Activated CD4-positive, alpha-beta memory T cell treated with anti-CD3 and anti-CD28 coated beads, Interleukin-2, amount 10 ng/mL, durations not matched to agents 7 days and 5 days (primary cell): ENCODE measurements at places on chromosomes 11 and 22. TPM values are rescaled to one million over a fixed set of nuclear protein-coding genes. Genes with fewer than 3 reads are reported as not detected.

DNA sequence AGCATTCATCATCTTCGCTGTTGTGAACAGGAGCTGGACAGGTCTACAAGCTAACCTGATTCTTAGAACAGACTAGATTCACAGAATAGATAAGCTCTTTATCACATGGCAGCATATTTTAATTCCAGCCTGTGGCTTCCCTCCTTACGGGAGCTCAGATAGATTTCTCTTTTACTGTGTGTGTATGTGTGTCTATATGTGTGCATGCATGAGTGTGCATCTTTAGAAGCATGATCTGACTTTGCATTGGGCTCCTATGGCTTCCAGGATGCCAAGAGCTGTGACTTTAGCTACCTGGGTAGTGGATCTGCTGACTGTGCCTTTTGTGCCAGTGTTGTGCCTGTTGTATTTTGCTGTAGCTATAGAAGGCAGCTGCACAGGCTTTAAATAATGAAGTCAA is 44.3 kb downstream of the ZNRF3 start:
- H3K4me1 ChIP-seq, result no peaks in the 10 kb centered on the region
- no peak for DNase-seq
- no peaks in the 10 kb centered on the region for H3K36me3 ChIP-seq

DNA sequence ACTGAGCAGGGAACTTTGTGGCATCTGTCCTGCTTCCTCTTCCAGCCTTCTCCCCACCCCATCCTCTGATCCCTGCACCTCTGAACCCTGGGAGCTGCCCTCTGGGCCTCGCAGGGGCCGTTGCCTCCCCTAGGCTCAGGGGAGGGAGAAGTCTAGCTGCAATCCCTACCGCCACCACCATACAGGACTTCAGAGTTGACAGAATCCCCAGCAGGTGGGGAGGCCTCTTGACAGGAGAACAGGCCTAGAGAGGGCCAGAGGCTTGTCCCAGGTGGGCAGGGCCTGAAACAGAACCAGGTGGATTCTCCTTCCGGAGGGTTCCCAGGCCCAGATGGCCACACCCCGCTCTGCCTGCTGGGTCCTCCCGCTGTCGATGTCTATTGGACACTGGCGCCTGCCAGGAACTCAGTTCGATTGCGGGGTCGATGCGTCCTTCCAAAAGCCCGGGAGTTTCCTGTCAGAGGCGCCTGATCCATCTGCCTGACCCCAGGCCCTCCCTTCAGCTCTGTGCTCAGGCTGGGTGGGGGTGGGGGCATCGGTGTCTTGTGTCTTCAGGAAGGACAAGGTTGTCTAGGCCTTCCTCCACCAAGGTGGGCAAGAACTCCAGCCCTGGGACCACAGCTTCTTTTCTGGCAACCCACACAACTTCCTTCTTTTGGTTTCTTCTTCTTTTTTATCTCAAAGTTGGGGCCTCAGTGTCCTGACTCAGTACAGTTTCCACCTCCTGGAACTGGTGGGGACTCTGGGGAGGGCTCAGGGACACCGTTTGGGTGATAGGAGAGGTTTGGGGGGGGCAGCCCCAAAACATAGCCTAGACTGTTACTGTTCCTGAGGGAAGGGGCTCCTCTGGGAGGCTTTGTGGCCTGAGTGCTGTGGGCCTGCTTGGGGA is 6.4 kb downstream of the STARD10 start:
- peaks cover 12% of the 10 kb centered on the region for H3K4me1 ChIP-seq
- no peak for DNase-seq
- H3K27me3 ChIP-seq, result no peaks in the 10 kb centered on the region
- H3K4me3 ChIP-seq, result no peak overlapping the region
- no peaks in the 10 kb centered on the region for H3K36me3 ChIP-seq

- no peaks in the 10 kb centered on the region for H3K36me3 ChIP-seq
- H3K4me3 ChIP-seq, result peak overlapping the region; percentile 32
- H3K27ac ChIP-seq, result no peak overlapping the region
- peaks cover 48% of the 10 kb centered on the region for H3K27me3 ChIP-seq
These were observed 2.3 kb downstream of the SHANK3 start for GRCh38 chr22:50674606-50675552.

- no peak overlapping the region for H3K4me3 ChIP-seq
- H3K36me3 ChIP-seq, result peaks cover 16% of the 10 kb centered on the region
- H3K4me1 ChIP-seq, result peaks cover 5% of the 10 kb centered on the region
- H3K27ac ChIP-seq, result no peak overlapping the region
- H3K27me3 ChIP-seq, result peaks cover 3% of the 10 kb centered on the region
These were observed 28.7 kb downstream of the KCNQ1 start for GRCh38 chr11:2473361-2474058.

DNA sequence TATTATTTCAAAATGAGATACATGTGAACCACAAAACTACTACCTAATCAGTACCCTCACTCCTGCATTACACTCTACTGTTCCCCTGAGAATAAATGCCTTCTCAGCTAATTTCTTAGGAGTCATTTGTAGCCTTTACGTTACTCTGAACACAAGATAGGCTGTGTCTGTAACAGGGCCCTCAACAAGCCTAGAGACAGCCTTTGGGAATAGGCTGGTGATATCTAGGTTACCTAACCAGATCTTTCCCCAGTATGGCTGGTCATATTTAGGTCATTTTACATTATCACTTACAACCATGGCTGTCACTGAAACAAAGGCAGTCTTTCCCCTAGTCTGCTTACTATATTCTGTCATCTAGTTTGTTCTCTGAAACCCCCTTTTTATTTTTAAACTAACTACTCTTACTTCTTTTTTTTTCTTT is 14.2 kb downstream of the ATM start:
- peaks cover 73% of the 10 kb centered on the region for H3K36me3 ChIP-seq
- H3K27me3 ChIP-seq, result no peaks in the 10 kb centered on the region
- peak overlapping the region; percentile 43 for H3K4me3 ChIP-seq
- DNase-seq, result no peak
- H3K4me1 ChIP-seq, result peaks cover 61% of the 10 kb centered on the region
- peak overlapping the region; percentile 87 for H3K27ac ChIP-seq

Gene INS
- total RNA-seq, result not detected

- H3K4me1 ChIP-seq, result peaks cover 58% of the 10 kb centered on the region
- H3K27ac ChIP-seq, result peak overlapping the region; percentile 86
- H3K36me3 ChIP-seq, result no peaks in the 10 kb centered on the region
- no peaks in the 10 kb centered on the region for H3K27me3 ChIP-seq
- no peak overlapping the region for H3K4me3 ChIP-seq
These were observed 11.6 kb downstream of the ARRB1 start for GRCh38 chr11:75339685-75340409.

DNA sequence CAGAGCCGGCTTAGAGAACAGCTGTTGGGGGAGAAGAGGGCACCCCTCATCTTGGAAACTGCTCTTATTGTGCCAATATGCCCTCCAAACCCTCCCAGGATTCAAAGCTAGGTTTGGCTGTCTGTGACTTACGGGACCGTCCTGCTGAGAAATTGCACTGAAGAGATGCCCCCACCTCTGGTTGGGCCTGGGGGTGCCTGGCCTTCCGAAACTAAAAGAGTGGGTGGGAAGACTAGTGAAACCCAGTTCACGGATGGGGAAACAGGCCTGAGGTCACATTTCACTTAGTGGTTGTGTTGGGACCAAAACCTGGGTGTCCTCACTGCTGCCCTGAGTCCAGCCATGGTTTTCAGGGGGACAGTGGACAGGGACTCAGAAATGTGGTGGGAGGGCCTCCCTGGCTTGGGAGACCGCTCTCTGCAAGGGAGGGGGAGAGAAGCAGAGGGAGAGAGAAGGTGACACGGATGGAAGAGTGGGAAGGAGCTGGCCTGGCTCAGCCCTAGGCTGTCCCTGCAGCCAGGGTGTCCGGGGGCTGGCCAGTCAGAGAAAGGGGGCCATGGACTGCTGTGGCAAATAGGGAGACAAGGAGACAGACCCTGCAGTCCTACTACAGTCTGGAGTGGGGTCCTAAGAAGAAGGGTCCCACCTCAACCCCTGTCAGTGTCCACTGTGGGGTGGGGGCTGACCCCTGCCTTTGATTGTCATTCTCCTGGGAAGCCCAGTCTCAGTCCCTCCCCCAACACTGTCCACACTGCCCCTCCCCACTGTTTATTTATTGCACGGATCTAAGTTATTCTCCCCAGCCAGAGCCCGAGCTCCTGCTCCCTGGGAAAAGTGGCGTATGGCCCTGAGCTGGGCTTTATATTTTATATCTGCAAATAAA is 13.6 kb downstream of the MAFF start:
- DNase-seq, result no peak
- peaks cover 55% of the 10 kb centered on the region for H3K4me1 ChIP-seq
- peak overlapping the region; percentile 13 for H3K4me3 ChIP-seq
- H3K36me3 ChIP-seq, result peaks cover 24% of the 10 kb centered on the region
- no peak overlapping the region for H3K27ac ChIP-seq
- H3K27me3 ChIP-seq, result no peaks in the 10 kb centered on the region

Gene KRTAP5-8
- not detected for total RNA-seq

- H3K36me3 ChIP-seq, result no peaks in the 10 kb centered on the region
- H3K27ac ChIP-seq, result peak overlapping the region; percentile 82
- no peak for DNase-seq
- peaks cover 1% of the 10 kb centered on the region for H3K27me3 ChIP-seq
These were observed 112.7 kb downstream of the ZBTB16 start for GRCh38 chr11:114172055-114172861.

DNA sequence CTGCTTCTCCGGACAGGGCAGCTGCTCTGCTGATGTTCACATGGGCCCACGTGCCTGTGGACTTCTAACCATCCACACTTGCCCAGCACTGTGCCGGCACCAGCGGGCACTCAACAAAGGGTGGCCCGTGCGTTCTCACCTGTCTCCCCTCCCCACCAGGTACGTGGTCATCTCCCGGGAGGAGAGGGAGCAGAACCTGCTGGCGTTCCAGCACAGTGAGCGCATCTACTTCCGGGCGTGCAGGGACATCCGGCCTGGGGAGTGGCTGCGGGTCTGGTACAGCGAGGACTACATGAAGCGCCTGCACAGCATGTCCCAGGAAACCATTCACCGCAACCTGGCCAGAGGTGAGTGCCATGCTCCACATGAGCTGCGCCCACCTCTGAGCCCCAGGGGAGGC is 66.7 kb downstream of the SYT13 start:
- H3K4me3 ChIP-seq, result no peak overlapping the region
- no peak overlapping the region for H3K27ac ChIP-seq
- no peaks in the 10 kb centered on the region for H3K27me3 ChIP-seq
- DNase-seq, result no peak

GRCh38 chr22:36162127-36163034 is 1.8 kb upstream of the APOL3 start:
- peak; percentile 40 for DNase-seq
- H3K4me3 ChIP-seq, result no peak overlapping the region
- peaks cover 25% of the 10 kb centered on the region for H3K36me3 ChIP-seq
- H3K27ac ChIP-seq, result peak overlapping the region; percentile 95

Gene ADM2
- total RNA-seq, result 8.8 TPM

Gene SEZ6L
- not detected for total RNA-seq
